ENCODE measurements at places on chromosomes 7 and 10. TPM values are rescaled to one million over a fixed set of nuclear protein-coding genes. Genes with fewer than 3 reads are reported as not detected.

CACNA2D1 gene
- 46.1 TPM for total RNA-seq

LOXL4 gene
- 0.54 TPM for total RNA-seq

TMEM196 gene
- total RNA-seq: not detected

RBP3 gene
- not detected for total RNA-seq

TAS2R41 gene
- total RNA-seq: not detected

CYP3A5 gene
- not detected for total RNA-seq

CYP3A4 gene
- total RNA-seq: not detected

ADRB1 gene
- total RNA-seq: 63.1 TPM

- no peak for DNase-seq
Measured at GRCh38 chr7:22485189-22485588, 14.8 kb downstream of the STEAP1B start.

DNA sequence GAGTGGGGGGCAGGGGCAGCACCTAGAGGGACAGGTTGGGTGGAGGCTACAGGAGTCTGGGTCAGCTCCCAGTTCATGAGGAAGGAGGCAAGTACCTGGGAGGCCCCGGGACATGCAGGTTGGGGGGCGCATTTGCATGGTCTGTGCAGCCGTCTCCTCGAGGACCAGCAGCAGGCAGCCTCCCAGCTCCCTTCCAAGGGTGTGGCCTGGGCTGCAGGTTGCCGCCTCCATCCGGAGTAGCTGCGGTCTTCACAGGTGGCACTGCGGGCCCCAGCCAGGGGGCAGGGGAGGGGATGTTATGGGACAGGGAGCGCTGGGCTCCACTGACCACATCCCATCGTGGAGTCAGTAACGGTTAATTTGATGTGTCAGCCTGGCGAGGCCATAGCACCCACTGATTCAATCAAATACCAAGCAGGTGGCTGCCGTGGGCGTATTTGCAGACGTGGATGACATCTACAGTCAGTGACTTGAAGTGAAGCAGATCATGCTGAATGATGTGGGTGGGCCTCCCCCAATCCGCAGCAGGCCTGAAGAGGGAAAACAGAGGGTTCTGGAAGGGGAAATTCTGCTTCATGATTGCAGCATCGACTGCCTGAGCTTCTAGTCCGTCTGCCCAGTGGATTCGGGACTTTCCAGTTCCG, 81.6 kb downstream of the PRKAG2 start:
- DNase-seq: no peak

DNA sequence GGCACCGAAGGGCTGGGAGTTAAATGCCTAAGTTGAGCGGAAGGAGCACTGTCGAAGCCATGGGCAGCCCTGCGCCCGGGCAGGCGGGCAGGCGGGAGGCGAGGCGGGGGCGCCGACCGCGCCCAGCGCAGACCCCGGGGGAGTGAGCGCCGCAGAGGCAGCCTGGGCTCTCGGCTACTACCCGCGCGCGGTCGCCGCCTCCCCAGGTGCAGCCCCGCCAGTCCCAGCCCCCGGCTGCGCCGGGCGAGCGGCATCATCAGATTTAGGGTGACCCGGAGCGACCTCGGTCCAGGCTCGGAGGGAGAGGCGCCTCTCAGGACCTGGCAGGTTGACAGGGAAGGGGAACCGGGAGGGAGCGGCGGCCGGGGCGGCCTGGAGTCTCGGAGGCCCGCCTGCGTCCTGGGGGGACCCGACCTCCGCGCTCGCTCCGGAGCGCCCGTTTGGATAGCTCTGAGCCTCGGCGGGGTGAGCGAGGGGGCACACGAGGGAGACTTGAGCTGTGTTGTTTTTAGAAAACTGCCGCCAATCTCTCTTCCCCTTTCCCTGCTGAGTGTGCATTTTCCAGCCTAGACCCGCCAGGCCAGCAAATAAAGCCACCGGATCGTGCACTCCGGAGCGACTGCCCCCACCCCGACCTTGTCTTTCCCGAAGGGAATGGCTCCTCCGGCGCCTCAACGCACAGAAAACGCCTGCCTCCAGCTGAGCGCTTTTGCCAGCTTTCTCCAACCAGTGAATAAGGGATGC, 2.3 kb upstream of the NRP1 start:
- peak; percentile 85 for DNase-seq

DNA sequence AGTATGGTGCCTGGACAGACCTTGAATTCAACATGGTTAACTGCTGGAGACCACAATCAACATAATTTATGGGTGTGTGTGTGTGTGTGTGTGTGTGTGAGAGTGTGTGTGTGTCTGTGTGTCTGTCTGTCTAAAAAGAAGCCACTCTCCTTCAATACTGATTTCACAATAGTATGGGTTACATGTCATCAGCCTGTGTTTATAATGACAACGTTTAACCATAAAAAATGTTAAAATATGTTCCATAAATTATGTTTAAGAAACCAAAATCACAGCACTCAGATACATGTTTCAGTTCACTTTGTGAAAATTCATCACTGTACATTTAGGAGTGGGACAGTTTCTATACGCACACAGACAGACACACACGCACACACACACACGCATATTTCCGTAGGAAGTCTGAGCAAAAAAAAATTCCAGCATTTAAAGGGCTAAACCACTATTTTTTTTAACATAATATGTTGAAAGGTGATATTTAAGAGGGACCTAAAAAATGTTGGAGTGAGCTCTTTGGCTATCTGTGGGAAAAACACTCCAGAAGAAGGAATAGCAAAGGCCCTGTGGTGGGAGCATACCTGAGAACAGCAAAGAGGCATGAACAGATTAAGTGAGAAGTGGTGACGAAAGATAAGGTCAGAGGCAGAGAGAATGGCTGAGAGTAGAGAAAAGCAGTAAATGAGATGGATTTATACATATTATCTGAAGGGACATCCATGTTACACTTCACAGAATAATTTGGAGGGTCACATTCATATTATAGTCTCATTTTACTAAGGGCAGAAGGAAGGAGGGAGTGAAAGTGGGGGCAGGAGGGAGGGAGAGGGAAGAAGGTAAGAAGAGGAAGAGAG, 10.9 kb downstream of the PDZD8 start:
- no peak for DNase-seq

DNA sequence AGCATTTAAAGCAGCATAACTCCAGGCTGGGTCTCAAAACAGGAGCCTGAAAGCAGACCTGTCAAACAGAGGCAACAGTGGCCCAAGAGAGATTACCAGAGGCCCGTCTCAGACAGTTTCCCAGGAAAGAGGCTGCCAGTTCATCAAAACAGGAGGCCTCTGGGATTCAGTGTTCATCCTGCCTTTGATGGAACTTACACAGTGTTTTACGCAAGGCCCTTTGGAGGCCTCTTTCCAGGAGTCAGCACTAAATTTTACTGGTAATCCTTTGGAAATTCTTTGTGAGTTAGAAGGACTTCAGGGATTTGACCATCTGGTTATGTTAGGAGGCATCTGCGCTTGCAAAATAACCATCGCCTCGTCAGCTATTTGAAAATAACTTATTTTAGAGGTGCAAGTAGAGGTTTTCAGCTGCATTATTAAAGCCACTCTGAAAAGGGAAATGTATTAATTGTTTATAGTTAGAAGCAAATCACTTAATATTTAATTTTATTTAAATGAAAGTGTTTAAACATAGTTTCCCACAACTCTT, 501.2 kb upstream of the COBL start:
- no peak for DNase-seq

- DNase-seq: no peak
Measured at GRCh38 chr7:112180223-112180622, 26.0 kb downstream of the DOCK4 start.

DNA sequence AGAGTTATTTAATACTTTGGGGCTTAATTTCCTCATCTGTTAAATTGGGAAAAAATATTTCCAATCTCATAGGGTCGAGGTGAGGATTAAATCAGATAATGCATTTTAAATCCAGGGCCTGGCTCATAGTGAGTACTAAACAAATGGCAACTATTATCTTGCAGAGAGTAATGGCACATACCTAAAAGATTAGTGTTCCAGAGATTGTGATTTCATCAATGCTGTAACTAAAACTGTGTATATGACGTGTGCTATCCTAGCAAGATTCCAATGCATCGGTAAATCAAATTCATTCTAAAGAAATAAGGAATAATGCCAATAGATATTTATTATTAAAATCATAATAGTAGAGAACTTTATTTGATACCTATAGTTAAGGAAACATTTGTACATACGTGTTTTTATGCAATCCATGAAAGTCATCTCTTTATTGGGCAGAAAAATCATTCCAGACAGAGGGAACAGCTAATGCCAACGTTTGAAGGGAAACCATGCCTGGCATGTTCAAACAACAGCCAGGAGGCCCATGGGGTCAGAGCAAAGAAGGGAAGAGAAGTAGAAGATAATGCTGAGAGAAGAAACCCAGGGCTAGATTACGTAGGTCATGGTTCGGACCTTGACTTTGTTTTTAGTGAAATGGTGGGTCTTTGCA, 174.8 kb upstream of the AGR3 start:
- no peak for DNase-seq

- DNase-seq: no peak
Measured at GRCh38 chr7:70833726-70834125, 298.2 kb upstream of the GALNT17 start.

GRCh38 chr10:10946801-10947200, 70.9 kb upstream of the CELF2 start:
- DNase-seq: no peak

DNA sequence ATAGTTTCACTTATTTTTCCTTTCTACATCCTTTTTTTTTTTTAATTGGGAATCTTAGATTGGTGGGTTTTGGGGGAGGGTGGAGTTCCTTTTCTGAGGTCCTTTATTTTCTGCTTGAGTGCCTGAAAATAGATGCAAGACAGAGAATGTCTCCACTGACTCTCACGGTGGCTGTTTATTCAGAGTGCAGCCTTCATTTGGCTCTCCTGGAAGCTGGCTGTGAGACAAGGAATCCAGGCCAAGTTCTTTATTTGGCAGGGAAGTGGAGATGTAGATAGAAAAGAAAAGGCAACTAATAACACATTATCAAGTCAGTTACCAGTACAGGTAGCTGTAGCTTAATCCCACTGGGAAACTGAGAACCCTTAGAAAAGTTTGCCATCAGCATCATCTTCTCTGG, 118.6 kb downstream of the CNTNAP2 start:
- DNase-seq: no peak

DNA sequence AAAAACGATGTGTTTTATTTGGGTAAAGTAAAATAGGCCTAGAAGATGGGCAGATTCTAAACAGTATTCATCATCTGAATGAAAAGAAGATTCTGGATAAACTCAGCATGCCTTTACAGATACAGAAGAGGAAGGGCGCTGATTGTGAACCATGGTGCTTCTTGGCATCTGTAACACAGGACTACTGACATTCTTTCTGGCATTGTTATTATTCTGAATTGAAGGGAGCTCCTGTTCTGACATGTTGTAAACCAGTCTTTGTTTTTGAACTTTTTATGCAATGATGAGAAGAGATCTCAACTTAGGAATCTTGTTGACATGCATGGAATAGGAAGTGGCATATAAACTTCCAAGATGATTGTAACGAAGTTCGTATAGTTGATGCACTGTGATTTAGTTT, 13.5 kb downstream of the RPA3 start:
- DNase-seq: no peak

DNA sequence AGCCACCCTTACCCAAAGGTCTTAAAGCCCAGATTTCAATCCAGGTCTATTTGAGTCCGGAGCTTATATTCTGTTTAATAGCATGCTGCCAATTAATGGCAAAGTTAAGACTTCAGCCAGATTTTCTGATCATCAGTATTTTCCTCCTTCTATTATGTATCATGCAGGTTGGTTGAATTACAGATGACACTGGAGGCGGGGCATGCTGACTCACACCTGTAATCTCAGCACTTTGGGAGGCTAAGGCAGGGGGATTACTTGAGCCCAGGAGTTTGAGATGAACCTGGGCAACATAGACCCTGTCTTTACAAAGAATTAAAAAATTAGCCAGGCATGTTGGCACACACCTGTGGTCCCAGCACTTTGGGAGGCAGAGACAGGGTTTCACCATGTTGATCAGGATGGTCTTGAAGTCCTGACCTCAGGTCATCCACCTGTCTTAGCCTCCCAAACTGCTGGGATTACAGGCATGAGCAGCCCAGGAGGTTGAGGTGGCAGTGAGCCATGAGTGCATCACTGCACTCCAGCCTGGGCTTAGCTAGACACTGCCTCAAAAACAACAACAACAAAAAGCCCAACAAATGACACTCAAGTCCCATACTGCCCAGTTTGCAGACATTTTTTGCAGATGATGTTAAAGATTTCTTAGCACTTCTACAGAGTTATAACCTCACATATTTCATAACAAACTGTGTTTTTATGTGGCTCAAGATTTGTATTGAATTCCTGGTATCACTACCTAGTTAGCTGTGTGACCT, 62.5 kb downstream of the MCU start:
- DNase-seq: no peak

GRCh38 chr7:46177821-46178220, 256.7 kb upstream of the IGFBP3 start:
- no peak for DNase-seq

DNA sequence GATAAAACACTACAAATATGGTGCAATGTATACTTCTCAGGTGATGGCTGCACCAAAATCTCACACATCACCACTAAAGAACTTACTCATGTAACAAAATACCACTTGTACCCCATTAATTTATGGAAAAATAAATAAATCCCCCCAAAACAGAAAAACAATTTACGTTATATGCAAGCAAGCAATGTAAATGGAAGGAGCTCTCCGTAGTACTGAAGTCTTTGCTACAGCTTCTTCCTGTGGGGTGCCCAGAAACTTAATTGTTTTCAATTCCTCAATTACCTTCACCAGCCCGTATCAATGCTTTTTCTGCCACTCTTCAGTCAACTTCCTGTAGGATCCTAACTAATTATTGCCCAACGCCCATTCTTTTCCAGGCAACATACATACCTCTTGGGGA, 138.1 kb downstream of the RELN start:
- no peak for DNase-seq

DNA sequence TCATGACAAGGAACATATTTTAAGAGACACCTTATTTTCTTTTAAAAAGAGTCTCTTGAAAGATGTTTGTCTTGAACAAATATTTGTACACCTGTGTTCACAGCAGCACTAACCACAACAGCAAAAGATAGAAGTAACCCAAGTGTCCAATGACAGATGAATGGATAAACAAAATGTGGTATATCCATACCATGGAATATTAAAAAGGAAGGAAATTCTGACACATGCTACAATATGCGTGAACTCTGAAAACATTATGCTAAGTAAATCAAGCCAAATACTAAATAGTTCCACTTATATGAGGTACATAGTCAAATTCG, 17.8 kb downstream of the SGMS1 start:
- DNase-seq: no peak

DNA sequence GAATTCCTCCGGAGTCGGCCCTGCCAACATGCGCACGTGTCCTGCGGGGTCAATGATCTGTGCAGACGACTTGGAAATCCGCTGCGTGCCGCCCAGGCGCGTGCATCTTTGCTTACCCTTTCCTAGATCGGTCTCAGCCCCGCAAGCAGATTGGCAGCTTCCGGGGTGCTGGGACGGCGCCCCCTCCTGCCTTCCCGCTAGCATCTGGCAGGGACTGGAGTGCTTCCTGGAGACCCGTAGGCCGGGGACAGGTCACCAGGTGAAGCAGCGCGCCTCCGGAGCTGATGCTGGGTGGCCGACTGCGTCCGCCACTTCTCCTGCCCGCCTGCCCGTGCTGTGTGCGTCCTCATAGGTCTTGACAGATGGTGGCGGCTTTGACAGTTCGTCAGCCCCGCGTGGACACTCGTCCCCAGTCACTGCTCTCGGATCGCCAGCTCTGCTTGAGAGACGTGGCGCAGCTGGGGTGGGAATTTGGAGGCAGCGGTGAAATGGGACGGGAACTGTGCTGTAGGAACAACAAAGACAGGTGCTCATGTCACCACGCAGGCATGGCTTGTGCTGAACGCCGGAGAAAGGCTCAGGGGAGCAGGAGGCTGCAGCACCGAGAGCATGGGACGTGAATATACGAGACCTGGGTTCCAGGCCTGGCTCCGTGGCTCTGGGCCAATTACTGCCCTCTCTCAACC, 21.9 kb upstream of the KCNK18 start:
- DNase-seq: peak; percentile 80
